8988T (cell line): ENCODE measurements at places on chromosomes 5 and 9.

GRCh38 chr9:123034881-123035510, 1.5 kb downstream of the GPR21 start:
- DNase-seq = no peak

- no peak for DNase-seq
Measured at GRCh38 chr9:35114840-35115628, 628 bp downstream of the ATOSB start.

DNA sequence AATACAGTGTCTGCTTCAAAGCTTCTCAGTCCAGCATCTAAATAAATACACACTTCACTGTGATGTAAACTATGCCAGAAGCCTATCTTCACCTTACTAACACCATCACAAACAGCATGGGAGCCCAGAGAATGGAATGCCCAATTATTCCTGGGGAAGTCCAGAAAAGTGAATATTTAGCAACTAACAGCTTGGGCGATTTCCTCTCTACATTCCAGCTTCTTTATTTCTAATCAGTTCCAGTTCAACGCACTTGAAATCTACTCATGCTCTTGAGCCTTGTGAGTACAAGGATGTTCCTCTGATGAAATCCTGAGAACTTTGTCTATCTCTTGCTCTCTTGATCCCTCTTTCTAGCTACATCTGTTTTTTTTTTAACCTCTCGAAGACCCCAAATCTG, 100.4 kb upstream of the C9orf72 start:
- DNase-seq = no peak

GRCh38 chr5:9512457-9512856, 33.4 kb downstream of the SEMA5A start:
- no peak for DNase-seq

DNA sequence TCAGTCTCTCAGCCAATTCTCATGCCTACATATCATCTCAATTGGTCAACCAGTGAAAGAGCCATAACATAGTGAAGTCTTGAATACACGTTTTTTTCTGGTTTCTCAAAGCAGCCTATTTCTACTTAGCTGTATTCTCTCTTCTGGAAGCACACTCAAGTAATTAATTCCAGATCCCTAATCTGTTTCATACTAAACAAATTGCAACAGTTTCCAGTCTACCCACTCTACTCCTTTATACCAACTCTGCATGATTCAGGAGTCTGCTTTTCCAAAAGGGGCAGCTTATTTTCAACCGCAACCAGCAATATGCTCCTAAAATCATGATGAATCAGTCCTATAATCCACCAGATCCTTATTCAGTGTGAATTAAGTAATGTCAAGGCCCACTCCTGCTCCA, 211.7 kb downstream of the TLE1 start:
- DNase-seq = no peak

- DNase-seq = no peak
Measured at GRCh38 chr5:161847447-161847846, 473 bp upstream of the GABRA1 start.

- DNase-seq = no peak
Measured at GRCh38 chr9:72444435-72444834, 77.0 kb upstream of the TMC1 start.

DNA sequence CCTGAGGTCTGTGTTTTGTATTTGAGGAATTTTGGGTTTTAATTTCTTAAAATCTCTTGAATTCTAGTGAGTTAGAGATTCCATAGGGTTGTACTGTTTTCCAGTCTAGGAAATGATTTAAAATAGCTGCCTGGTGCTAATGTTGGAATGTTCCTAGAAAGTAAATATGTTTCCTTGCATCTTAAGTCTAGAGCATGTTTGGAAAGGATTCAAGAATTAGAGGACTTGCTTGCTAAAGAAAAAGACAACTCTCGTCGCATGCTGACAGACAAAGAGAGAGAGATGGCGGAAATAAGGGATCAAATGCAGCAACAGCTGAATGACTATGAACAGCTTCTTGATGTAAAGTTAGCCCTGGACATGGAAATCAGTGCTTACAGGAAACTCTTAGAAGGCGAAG, 41.8 kb downstream of the LMNB1 start:
- DNase-seq = no peak

- no peak for DNase-seq
Measured at GRCh38 chr5:16413166-16413860, 52.3 kb downstream of the ZNF622 start.

DNA sequence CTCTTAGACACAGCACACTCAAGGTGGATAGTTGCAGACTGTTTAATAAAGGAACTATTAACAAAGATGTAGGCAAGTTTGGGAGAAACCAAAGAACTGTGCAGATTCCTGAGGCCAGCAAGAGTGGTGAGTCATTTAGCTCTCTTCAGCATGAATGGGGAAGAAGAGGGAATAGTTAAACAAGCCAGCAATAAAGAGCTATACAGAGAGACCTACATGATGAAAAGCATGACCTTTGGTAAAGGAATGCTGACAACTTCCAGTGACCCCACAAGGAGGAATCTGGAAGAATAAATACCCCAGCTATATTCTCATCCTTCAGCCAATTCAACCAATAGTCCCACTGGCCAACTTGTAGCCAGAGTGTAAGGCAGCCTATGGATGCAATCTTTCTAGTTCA, 706.0 kb upstream of the GRAMD2B start:
- no peak for DNase-seq

- DNase-seq = no peak
Measured at GRCh38 chr5:172608773-172609172, 32.3 kb upstream of the NEURL1B start.

- DNase-seq = no peak
Measured at GRCh38 chr5:144329681-144330080, 159.0 kb downstream of the KCTD16 start.

DNA sequence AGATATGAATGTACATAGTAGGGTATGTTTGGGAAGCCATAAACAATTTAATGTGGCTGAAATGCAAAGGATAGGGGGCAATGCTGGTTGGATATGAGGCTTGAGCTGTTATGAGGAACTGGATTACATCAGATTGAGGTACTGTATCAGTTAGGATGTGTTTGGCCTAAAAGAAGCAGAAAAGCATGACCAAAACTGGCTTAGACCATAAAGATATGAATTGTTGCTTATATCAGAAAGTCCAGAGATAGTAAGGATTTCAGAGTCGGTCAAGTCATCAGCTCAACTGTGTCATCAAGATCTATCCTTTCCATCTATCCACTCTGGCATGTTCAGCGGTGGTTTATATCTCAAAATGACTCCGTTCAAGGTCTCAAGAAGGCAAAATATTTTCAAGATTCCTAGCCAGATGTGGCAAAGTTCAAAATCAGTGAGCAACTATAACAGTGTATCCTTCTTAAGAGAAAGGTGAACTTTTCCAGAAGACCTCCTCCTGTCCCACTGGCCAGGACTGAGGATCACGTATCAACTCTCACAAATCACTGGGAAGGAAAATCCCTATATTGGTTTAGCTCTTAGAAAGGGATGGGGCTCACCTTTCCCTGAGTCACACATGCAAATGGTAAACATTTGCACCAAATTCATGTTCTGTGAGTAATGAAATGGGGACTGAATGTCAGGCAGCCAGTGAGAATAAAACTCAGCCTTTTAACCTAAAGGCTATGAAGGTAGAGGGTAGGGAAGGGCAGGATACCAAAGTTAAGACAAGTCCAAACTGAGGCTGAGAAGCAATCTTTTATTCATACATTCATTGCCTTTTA, 257.8 kb downstream of the TRIM32 start:
- no peak for DNase-seq

- DNase-seq = no peak
Measured at GRCh38 chr5:153879596-153879995, 159.1 kb downstream of the FAM114A2 start.

DNA sequence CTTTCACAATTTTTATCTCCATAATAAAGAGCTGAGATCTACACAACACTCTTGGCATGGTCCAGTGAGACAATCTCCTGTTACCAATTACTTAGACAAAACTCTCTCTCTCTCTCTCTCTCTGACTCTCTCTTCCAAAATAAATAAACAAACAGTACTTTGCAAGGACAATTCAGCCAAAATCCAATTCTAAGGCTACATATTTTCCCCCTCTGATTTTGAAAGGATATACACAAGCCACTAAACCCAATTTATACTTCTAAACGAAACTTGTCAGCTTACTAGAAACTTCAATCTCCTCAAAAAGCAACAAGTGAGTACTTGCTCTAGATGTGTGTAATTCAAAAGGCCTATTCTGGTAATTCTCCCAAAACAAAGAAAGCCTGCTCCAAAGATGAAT, 26.3 kb upstream of the TNPO1 start:
- no peak for DNase-seq

DNA sequence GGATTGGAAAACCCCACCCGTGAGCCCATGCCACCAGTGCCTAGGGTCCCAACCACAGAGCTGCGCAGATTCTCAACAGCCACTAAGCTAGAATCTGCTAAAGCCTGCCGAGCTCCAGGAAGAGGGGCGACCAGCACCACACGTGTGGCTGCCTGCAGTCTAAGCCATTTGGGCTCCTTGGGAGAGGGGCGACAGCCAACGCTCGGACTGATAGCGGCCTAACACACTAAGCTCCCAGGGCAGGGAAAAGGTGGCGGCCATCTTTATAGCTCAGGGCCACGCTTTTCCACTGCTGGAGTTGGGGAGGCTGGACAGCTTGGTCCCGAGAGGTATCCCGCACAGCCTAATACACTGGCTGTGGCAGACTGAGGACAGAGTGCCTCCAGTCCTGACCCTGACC, 631.8 kb downstream of the CETN3 start:
- no peak for DNase-seq

- no peak for DNase-seq
Measured at GRCh38 chr9:125691869-125692268, 15.1 kb downstream of the MAPKAP1 start.

- no peak for DNase-seq
Measured at GRCh38 chr5:130871346-130872086, 293.5 kb downstream of the HINT1 start.

DNA sequence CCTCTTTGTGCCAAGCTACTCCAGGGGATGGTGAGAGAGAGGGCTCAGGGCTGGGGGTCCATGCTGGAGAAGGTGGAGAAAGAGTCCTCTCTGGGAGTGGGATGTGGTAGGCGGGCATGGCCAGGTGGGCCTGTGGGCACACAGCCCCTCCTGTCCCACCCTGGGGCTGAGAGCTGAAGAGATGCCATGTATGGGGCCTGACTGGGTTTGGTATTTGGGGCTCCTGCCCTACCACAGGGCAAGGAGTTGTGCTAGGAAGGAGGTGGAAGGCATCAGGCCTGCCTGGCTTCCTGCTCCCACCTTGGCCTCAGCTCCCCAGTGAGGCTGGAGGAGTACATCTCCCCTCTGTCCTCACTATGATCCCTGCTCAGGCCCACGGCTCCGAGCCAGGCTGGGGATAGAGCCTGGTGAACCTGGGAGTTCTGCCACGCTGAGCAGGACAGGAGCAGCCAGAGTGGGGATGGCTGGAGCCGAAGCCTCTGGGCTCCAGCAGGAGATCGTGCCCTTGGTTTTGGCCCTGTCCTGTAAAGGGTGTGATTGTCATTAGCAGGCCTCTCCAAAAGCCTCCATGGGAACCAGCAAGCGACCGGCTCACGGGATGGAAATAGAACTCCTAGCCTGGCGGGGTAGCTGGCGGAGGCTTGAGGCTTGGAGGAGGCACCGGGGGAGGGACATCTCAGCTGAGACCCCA, 75.5 kb downstream of the CACNA1B start:
- no peak for DNase-seq

GRCh38 chr9:21015995-21016394, 15.4 kb downstream of the HACD4 start:
- no peak for DNase-seq

- DNase-seq = no peak
Measured at GRCh38 chr5:83197326-83197967, 120.1 kb downstream of the XRCC4 start.

DNA sequence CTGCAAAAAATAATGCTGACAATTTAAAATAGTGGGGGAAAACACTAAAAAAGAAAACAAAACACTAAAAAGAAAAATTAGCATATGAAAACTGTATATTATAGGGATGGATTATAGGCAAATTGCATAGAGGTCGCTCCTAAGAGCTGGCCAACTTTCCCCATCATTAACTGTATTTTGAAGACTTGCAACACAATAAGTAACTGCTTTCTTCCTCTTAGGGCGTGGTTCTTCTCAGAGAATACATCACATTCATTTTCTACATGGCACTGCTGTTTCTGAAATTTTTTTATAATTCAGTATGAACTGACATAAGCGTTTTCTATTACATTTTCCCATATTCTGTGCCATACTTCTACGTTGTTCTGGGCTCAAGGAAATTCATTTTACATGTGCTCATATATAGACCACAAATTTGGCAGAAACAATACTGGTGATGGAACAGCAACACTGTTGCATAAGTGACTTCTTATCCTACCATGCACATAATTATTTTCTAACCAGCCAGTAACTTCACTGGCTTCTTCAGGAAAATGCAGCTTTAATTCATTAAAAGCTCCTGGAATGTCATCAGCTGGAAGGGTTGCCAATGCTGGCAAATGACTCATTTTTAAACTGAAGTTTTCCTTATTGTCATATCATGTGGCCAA, 171.2 kb upstream of the DMAC1 start:
- no peak for DNase-seq

DNA sequence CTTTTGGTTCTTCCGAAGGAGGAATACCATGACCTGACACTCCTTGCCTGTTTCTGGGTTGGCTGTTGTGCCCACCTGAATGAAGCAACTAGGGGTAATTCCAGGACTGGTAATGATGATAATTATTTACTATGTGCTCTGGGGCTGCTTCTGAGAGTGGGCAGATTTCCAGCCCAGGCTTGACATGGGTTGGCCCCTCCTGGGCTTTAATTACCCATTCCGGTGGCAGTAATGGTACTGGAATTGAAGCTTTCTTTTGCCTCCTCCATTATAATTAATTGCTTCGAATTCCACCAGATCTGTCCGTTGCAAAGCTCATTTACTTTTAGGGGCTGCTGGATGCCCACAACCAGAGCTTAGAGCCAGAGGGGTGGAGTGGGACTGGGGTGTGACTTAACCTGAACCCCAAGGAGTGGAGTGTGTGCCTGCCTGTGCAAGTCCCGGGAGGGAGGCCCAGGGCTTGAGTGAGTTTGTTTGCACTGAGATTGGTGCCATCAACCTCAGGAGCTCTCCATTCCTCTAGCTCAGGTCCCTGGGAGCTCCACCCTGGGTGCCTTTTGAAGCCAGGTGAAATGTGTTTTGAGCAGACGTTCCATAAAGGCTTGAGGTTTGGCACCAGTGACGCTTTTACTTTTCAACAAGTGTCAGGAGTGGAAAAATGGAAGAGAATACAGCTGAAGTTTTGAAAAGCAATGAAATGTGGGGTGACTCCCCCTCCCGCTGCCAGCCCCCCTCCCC, 214.6 kb downstream of the PDZD2 start:
- DNase-seq = no peak

DNA sequence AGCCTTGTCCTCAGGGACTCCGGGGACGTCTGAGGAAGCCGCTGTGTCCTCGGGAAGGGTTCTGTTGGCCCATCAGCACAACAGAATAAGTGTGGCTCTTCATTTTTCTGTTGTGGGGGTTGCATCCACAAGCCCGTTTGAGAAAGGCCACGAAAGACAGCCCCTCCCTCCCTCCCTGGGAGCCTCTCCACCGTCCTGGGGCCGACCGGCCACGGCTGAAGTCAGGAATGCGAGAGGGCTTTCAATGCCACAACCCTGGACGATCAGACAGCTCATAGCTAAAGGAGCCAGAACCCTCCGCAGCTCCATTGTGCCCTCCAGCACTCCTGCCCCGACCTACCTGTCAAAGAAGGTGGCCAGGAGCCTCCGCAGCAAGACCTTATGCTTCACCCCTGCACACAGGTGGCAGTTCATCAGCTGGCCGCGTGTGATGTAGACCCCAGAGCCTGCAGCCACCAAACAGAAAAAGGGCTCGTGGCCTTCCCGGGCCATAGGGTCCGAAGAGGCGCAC, 52.4 kb upstream of the UBAC1 start:
- DNase-seq = no peak
